ENCODE measurements at places on chromosomes 1 and 21.

- no peak for DNase-seq
Measured at GRCh38 chr1:33876970-33877650, 13.2 kb downstream of the HMGB4 start.

DNA sequence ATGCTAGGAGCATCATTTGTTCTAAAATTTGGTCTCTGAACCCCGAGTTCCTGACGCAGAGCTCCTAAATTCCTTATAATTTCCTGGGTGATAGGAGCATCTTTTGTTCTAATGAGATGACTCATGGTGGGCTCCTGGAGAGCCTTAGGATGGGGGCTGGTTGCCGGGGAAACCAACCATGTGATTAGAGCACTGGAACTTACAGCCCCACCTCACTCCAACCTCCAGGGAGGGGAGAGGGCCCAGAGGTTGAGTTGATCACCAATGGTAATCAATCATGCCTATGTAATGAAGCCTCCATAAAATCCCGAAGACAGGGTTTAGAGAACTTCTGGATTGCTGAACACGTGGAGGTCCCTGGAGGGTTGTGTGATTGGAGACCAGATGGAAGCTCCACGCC lies 7.7 kb downstream of the SHISAL2A start:
- DNase-seq: no peak

DNA sequence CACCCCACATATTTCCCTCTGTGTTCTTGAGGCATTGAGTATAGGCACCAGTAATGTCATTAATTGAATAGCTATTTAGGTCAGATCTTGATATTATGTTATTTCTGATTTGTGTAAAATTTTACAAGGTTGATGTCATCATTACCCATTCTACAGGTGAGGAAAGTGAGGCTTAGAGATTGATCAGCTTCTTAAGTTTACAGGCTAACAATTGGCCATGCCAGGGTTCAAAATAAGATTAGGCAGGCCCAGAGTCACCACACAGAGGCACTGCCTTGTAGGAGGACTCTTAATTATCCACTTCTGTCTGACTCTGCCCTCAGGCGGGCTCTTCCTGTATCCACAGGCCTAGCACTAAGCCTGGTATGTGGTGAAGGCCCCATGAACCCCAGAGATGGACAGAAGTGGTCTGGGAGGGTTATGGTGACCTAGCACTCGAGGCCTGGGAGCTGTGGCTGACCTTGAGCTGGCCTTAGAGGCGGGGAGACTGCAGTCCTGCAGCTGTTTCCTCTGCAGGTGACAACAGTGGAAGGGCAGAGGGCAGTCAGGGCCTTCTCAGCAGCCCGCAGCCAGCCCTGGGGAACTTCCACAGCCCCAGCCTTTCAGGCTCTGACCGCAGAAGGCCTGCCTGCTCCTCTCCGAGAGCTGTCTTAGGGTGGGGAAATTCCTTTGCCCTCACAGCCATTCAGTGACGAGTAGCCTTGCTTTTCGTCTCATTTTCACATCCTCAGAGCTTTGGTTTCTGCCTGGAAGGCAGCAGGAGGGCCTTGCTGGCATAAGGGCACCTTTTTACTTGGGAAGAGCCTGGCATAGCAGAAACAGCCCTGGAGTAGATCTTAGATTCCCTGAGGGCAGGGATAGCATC lies 12.2 kb downstream of the ZDHHC18 start:
- DNase-seq: peak; percentile 68

DNA sequence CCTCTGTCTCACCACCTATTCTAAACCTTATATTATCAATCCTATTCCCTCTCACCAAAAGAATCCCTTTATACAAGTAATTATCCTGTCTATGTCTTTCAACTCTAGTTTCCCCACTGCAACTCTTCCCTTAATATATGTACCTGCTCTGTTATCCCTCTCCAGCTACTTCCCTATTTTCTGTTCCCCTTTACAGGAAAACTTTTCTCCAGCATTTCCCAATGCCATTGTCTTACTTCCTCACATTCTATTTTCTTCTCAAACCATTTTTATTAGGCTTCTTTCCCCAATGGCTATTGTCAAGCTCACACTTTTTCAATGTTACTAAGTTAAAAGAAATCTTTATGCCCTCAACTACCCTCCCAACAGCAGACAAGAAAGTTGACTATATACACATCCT lies 11.6 kb downstream of the DPYD start:
- no peak for DNase-seq

- DNase-seq: no peak
Measured at GRCh38 chr1:198253259-198253658, 96.5 kb downstream of the NEK7 start.

Measured in GM12864 (cell line).